CD4-positive, alpha-beta T cell (primary cell): ENCODE measurements at places on chromosomes 5 and 9.

DNA sequence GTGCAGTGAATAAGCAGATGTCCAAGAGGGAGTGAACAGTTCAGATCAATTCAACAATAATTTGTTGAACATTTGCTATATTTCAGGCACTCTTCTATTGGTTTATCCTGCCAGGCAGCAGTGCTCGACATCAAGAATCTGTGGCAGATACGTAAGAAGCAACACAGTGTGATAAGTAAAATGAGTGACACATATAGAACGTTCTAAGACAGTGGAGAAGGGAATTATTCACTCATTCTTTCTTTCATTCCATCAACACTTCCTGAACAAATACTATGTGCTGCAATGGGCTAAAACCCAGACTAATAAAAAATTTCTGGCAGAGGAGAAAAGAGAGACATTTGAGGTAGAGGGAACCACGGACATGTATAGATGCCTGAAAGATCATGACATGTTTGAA is 89.9 kb upstream of the GLIS3 start:
- DNase-seq, result no peak

DNA sequence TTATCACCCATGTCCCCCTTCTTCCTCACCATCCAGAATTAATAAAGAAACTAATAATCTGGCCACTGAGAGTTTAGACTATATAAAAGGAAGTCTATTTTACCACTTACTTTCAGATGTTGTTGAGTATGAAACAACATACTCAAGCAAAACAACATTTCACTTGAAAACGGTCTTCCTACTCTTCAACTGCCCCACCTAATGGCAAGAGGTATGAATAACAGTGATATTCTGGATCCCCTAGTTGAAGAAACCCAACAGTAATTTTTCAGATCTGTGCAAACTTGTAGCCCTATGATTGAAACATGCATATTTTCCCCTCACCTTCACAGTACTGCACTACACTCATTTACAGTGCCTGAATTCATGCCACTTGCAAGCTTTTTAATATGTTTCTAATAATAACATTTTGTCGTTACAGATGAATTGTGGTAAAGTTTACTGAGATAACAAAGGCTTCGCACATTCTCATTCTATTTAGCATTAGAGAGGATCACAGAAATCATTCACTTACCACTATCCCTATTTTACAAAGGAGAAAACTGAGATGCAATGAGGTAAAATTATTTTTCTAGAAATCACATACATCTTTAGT is 267.9 kb upstream of the PDE4D start:
- DNase-seq, result no peak

DNA sequence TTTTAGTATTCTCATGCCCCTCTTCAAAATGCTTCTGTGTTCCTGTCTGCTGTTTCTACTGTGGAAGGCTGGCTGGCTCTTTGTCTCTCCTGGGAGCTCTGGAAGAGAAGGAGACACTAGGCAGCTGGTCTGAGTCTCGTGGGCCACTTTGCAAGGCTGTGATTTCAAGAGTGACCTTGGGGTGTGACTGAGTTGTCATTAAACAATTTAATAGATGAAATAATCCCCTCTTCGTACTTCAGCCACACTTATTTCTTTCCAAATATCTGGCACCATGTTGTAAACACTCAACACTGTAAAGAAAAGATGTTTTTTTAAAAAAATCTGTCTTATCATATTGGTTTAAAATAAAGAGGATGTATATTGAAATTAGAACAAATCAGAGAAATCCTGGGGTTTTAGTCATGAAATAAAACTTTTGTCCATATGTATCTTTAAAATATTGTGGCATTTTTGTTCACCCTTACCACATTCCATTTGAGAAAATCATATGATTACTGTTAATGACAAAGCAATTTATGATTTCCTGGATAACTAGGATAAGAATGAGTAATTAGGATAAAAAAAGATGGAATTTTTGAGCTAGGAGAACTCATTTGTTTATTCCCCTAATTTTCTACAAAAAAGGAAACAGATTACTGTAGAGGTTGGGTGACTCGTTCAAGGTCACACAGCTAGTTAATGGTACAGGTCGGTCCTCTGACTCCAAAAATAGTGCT is 200.8 kb downstream of the MAT2B start:
- no peak for DNase-seq

GRCh38 chr9:99184110-99184474 is 37.6 kb downstream of the ALG2 start:
- no peak for DNase-seq

DNA sequence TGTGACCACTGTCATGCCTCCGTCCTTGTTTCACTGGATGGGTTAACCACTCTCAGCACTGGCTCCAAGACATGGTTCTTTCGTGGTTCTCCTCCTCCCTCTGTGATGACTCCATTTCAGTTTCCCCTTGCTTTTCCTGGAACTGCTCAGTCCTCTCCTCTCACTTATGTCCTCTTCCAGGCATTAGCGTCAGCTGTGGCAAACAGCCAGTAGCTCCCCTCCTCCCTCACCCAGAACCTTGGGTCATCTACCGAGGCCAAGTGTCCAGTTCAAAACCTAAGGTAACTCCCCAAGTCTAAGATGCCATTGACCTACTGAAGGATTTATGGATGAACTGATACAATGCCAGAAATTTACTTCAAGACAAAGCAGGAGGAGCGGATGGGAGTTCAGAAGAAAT is 9.8 kb upstream of the CORO2A start:
- no peak for DNase-seq

- no peak for DNase-seq
These were observed 10.5 kb upstream of the NACC2 start for GRCh38 chr9:136105398-136106135.

GRCh38 chr5:168207450-168208029 is 83.9 kb upstream of the WWC1 start:
- no peak for DNase-seq

GRCh38 chr9:80644044-80644443 is 1045.3 kb downstream of the TLE1 start:
- DNase-seq, result no peak

GRCh38 chr5:75637949-75638348 is 26.7 kb downstream of the ANKDD1B start:
- no peak for DNase-seq

DNA sequence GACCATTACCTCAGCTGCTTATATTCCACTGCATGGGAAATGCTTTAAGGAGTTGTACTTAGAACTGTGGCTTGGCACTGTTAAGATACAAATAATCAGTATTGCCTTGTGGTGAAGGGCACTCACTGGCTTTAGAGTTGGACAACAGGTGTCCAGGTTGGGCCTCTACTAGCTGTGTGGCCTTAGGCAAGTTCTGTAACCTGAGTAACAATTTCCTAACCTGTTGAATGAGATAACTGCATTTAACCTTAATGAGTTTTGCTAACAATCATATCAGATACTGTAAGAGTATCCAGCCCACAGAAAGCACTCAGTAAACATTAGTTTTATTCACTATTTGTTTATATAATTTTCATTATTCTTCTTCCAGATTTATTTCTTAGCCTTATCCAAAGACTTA is 17.2 kb upstream of the HK3 start:
- no peak for DNase-seq

DNA sequence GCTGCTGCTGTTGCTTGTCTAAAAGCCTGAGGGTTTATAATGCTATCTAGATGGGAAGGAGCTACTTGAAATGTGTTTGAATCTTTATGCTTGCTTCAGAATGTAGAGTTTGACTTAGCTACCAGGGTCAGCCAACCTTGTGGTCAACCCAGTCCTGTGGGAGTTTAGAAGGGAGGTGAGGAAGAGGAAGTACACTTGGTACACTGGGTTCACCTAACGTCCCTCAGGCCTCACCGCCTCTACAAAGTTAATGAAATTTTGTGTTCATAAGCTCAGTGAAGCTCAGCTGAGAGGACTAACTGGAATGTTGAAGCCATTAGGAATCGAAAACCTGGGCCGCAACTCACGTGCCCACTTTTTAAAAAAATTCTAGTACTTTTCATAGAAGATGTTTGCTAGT is 10.7 kb downstream of the IQGAP2 start:
- DNase-seq, result no peak

GRCh38 chr5:83877911-83878706 is 157.5 kb upstream of the HAPLN1 start:
- no peak for DNase-seq

DNA sequence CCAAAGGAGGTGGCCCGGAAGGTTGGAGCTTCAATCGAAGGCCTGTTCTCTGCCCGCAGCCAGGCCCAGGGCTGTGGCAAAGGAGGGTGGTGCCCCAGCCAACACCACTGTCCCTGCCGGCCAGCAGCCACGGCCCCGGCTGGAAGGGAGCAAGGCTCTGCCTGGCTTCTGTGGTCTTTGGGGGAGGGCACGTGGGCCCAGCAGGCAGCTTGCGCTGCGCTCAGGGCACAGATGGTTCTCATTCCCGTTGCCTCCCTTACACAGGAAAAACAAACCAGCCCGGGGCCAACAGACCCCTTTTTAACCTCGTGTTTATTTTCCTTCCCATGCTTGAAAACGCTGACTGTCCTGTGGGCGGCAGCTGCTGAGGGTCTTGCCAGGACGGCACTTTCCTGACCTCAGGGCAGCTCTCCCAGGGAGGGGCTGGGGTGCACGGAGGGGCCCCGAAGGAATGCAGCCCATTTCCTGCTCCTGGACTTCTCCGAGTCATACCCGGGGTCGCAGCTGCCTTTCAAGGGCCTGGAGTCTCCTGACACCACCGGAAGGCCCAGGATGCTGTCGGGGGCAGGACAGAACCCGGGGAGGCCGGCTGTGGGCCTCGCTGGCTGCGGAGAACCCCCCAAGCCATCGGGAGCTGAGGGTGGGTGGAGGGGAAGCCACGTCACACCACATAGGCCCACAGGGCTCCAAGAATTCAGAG is 1.1 kb upstream of the GPSM1 start:
- no peak for DNase-seq

DNA sequence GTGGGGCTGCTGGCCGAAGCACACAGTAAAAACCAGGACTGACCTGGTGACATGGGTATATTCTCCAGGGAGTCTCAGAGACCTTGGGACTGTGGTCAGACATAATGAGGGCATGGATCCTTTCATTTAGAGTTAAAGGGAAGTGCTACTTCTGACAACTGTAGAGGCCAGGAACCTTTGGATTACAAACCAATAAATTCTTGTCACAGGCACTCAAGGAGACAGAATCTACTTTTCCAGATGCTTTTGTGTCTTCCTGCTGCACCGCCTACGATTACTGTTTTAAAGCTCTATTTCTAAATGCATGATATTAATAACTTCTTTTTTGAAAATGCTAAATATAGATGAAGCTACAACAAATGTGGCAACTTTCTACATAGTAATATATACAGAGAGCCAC is 106.5 kb upstream of the LPAR1 start:
- no peak for DNase-seq
